ENCODE measurements at places on chromosomes 2 and 18.

- no peak for DNase-seq
These were observed 6.2 kb upstream of the RNU2-63P start for GRCh38 chr2:88022669-88022921.

DNA sequence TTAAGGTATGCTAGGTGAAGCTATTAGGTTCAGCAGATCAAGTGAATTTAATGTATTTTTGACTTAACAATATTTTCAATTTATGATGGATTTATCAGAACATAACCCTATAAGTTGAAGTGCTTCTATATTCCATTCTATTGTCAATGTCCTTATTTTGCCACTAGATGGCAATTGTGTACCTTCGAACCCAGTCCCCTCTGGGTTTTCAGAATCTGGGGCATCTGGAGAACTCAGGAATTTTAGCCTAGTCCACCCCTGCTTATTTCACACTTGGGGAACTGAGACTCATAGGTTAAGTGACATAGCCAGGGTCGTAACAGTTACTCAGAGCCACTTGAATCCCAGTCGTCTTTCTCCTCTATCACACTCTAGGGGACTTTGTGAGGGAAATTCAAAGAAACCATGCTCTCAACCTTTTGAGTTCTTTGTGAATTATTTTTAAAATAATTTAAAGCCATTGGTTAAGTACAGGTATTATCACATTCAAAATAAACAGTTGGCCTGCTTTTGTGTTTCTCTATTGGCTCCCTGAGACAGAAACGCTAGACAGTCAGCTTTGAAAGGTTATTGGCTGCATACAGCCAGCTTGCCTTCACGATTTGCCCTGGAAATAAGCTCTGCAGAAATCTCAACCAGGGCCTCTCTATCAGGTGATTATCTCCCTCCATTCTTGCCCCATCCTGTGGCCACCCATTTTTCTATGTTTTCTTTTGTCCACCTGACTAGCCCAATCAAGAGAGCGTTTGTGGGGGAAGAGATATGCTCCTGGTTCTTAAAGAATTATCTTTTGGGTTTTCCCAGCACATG, 145.0 kb downstream of the TTC27 start:
- DNase-seq = no peak

DNA sequence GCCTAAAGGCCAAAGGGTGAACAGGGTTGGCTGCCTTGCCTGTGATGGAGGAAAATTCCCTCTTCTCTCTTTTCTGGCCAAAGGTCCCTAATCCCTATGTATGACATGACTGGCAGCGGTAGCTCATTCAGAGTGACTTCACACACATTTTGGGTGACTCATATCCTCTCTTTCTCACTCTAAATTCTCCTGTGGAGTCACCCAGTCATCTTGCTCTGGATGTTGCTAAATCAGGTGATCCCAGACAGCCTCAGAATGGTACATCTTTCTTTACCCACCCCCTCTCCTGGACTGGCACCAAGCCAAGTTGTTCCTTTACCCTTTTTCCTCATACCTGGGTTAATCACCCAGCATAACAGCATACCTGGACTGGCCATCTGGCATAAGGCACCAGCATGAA, 77.2 kb downstream of the NEURL3 start:
- DNase-seq = no peak

DNA sequence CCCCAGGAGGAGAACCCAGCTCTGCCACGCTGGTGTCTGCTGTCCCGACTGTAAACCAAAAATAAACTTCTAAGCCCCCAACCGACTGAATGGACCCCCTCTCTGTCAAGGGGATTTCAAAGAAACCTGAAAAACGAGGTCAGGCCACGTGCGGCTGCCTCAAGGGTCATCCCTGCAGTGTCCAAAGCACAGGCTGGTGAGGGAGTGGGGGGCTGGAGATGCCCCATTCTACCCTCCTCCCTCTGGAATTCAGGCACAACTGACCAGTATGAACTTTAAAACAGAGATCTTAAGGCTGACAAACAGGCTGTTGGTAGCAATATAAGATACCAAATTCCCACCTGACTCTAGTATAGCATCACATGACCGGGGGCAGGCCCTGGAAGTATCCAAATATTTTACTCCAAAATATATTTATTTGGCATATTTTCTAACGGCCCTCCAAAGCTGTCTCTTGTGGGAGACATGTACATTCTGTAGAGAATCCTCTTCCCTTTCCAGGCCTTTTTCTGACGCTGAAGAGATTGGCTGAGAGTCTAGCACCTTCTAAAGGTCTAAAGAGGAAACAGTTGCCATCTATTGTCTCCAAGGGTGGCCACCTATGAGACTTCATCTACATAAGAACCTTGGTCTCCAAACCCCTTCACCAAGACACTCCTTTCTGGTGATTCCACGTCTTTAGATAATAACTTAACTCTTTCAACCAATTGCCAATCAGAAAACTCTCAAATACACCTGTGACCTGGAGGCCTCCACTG, 40.4 kb upstream of the CTDP1 start:
- no peak for DNase-seq

DNA sequence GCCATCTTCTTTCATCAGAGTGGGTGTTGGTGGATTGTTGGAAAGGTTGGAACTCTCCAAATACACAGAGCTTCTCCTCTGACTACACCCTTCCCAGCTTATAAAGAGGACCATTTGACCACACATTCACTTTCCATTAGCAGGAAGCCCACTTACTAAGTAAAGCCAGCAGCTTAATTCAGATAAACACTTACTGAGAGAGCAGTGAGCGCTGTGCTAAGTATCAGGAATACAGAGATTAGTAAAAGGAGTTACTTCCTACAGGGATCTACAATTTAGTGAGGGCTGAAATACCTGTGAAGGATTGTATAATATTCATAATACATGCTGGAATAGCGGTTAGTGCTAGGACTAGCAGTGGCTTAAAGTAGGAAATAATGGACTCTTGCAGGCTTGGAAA, 343.0 kb downstream of the NYAP2 start:
- no peak for DNase-seq

DNA sequence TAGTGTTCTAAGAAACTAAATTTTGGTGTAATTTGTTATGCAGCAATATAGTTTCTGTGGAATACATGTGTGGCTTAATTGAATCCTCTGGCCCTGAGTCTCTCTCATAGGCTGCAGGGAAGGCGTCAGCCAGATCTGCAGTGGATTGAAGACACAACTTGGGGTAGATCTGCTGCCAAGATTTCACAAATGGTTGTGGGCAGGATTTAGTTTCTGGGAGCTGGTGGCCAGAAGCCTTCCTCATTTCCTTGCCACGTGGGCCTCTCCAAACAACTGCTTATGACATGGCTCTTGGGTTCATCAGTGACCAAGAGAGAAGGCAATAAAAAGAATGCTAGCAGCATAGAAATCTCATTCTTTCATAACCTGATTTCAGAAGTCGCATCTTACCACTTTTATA, 28.2 kb downstream of the CCDC102B start:
- no peak for DNase-seq

DNA sequence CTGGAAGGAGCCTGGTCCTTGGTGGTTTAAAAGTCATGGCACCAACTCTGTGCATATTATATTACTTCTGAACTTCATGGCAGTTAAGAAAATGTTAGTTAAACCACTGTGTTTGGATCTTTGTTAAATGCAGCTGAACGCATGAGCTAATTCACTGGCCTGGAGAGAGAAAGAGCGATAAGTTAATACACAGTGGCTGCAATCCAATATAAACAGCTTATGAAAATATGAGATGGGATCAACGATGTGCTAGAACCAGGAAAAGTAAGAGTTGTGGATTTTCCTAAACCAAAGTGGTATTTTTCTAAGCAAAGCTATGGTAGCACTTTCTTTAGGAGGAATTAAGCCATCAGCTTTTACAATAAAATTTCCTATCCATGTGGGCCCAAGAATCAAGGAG, 326.7 kb downstream of the MTX2 start:
- no peak for DNase-seq

GRCh38 chr18:47679864-47680263, 250.6 kb downstream of the SMAD2 start:
- DNase-seq = no peak

DNA sequence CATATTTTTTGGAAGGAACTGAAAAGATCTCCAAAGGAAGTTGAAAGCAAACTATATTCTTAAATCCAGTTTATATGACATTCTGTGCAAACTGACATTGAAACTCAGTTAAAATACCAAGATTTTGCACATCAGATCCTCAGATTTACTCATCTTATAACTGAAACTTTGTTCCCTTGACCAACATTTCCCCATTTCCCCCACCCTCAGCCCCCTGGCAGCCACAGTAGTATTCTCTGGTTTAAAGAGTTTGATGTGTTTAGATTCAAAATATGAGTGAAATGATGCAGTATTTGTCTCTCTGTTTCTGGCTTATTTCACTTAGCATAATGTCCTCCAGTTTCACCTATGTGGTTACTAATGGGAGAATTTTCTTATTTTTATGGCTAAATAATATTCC, 99.2 kb upstream of the ITGA4 start:
- peak; percentile 27 for DNase-seq

DNA sequence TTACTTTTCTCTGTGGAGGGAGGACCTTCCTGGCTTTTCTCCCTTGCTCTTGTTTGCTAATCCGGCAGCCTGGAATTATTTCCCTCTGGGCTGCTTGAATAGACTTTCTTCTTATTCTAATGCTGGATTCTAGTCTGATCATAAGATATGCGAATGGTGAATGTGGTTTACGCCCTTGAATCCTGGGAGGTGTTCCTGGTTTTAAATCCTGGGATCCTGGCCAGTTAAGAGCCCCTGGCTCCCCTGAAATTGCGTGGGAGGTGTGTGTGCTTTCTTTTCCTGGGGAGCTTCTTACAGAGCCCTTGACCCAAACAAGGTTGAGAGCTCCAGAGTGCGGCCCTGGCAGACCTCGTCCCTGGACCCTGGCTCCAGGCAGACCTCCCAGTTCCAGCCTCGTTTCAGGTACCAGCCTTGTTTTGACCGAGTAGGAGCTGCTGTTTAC, 2.8 kb downstream of the SH3BP4 start:
- no peak for DNase-seq

DNA sequence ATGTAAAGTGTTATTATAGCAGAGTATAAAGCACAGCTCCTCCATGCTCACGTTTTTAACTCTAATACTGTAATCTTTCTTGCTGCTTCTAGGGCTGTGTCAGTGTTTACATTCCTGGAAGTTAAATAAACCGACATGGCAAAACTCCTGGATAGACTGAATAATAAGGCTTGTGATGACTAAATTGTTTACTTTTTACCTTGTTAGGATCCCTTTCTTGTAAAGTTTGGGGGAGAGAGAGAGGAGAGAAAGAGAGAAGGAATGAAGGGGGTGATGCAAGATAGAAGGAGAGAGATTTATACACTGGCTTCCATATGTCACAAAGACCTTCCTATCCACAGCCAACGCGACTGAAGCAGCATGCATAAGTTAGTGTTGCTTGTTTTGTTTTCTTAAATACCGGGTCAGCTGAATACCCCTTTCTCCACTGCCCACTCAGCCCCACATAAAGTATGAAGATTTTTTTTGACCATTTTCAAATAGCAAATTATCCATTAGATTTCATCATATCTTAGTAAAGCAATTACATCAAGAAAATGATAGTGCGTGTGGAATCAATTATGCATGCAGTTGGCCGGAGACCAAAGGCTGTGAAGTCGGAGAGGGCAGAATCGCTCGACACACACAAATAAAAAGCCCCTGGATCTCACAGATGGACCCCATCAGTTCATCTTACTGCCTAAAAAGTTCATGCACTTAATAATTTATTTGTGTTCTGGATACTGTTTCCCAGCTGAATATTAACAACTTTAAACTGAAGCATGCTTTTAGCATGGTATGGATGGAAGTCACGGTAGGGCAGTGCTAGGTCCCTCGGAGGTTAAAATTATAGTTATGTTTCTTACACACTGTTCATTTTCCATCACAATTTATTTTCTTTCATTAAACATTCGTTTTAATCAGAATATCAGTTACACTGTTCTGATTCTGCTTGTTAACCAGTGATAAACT, 20.1 kb downstream of the BCL11A start:
- no peak for DNase-seq

DNA sequence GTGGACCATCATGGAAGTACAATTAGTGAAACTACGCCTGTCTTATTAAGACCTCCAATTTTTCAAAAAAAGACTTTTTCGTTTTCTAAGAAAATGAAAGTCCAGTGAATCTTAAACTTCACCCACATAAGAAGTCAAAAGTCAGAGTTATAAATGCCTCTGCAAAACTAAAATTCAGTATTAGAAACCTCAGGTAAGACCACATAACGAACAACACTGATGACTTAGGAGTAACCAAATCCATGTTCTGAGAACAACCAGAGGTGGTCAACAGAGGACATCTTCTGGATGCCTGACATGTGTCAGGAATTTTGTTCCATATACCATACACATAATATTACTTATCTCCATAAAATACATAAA, 62.4 kb downstream of the RPL31 start:
- no peak for DNase-seq

DNA sequence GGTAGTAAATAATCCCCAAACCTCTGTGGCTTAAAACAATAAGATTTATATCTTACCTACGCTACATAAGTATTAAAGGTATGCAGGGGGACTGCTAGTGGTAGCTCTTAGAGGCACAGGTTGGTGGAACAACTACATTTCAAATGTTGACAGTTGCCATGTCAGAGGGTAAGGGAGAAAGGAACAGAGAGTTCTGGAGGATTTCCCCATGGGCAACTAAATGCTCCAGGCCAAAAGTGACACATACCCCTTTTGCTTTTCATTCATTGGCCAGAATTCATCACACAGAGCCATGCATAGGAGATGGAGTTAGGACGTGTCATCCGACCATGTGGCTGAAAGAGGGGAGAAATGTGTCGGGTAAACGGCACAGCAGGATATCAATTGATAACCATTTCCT, 133.2 kb downstream of the NAPG start:
- DNase-seq = no peak

- no peak for DNase-seq
These were observed 72.3 kb upstream of the SESTD1 start for GRCh38 chr2:179336782-179337534.

GRCh38 chr2:200796561-200796960, 15.1 kb upstream of the BZW1 start:
- DNase-seq = no peak

GRCh38 chr18:39835303-39836030, 2119.6 kb upstream of the PIK3C3 start:
- DNase-seq = no peak

DNA sequence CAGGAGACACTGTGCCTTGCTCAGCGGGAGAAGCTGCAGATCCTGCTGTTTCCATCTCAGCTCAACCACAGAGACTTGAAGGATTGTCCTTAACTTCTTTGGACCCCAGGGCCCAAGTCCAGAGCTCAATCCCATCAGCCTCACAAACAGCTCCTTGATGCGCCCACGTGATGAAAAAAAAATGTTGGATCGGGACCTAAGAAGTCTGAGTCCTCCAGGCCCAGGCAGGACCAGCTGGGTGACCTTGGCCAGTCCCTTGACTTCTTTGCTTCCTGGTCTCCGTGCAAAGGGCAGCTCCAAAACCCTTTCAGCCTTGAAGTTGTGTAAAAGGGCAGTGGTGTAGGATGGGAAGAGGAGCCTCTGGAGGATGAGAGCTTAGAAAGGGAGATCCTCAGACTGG, 175.5 kb downstream of the ZFP36L2 start:
- DNase-seq = no peak

DNA sequence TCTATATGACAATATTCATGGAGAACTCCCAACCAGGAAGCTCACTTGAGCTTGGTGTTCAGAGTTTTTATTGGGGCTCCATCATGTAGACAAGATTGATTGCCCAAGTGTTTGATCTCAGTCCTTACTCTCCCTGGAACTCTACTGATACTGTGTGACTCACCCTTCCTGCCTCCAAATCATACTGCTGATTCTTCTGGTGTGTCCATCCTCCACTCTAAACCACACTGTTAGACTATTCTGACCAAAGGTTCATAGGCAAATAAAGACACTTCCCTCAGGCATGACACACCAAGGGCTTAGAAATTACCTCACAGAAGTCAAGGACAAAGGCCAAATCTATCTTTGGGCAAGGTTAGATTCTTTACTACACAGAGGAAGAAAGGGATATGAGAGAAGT, 107.9 kb upstream of the CDH20 start:
- DNase-seq = no peak

All from activated T-helper 2 cell treated with anti-CD3 and anti-CD28 coated beads, Interferon-gamma antibody, Interleukin-2, Interleukin-4, amounts not matched to agents 10 μg/mL and 5 μg/mL and 100 μg/mL, durations not matched to agents 14 hours and 24 hours and 36 hours (primary cell).